ENCODE measurements at places on chromosomes 12 and 14.

DNA sequence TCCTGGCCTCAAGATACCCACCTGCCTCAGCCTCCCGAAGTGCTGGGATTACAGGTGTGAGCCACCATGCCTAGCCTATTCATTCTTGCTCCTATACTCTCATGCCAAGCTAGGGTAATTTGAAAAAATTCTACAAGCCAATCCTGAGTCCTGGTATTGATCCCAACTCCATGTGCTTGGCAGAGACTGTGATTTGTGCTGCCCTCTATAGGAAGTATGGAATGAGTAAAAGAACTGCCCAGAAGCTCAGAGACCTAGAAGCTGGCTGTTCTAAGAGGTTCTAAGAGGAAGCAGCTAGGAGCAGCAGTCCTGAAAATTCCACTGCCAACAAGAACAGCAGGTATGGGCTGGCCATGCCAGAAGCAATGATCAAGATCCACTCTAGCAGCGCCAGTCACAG is 402.5 kb downstream of the PCNX1 start:
- no peak for DNase-seq

GRCh38 chr12:53601296-53601847 is 24.8 kb downstream of the ATF7 start:
- no peak for DNase-seq

- DNase-seq = no peak
These were observed 84.3 kb downstream of the TMEM30B start for GRCh38 chr14:61196792-61197191.

DNA sequence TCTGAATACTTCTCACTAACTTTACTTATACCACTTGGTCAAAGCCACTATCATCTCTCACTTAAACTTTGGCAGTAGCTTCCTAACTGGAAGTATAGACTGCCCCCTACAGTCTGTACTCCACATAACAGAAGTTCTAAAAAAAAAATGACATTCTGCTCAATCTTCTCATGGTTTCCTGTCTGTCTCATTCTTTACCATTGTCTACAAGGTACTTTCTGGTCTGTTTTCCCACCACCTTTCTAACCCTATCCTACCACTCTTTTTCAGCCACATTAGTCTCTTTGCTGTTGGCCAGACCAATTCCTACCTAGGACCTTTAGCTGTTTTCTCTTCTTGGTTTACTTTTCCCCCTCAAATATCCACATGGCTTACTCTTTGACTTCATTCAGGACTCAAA is 14.7 kb downstream of the CPSF6 start:
- no peak for DNase-seq

DNA sequence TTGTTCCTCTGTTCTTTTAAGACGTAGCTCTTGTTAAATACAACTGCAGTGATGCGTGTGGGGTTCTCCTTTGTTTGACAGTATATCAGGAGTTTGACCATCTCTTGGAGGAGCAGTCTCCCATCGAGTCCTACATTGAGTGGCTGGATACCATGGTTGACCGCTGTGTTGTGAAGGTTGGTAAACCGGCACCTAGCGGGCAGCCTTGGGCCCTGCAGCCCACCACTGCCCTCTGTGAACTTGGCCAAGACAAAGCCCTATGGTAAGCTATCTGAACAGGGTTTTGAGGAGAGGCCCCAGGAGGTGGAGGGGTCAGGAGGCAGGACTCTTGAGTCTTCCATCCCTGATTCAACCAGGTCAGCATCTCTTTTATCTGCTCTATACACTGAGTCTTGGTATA is 54.6 kb upstream of the RIC8B start:
- no peak for DNase-seq

- DNase-seq = no peak
These were observed 172.8 kb upstream of the LMNTD1 start for GRCh38 chr12:25725931-25726330.

DNA sequence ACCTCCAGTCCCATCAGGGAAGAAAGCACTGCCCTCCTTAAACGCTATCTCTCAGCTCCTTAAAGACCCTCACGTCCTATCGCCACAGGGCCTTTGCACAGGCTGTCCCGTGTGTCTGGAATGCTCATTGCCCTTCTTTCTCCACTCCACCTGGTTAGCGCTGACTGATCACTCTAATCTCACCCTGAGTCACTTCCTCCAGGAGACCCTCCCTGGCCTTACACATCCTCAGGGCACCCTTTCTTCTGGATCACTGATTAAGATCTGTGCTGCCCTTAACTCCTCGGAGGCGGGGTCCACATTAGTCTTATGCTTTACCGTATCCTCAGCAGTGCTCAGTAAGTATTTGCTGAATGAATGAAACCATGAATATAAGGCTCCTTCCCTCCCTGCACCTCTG is 94.7 kb downstream of the SYNE3 start:
- no peak for DNase-seq

GRCh38 chr12:32651956-32652210 is 27.2 kb upstream of the DNM1L start:
- no peak for DNase-seq

DNA sequence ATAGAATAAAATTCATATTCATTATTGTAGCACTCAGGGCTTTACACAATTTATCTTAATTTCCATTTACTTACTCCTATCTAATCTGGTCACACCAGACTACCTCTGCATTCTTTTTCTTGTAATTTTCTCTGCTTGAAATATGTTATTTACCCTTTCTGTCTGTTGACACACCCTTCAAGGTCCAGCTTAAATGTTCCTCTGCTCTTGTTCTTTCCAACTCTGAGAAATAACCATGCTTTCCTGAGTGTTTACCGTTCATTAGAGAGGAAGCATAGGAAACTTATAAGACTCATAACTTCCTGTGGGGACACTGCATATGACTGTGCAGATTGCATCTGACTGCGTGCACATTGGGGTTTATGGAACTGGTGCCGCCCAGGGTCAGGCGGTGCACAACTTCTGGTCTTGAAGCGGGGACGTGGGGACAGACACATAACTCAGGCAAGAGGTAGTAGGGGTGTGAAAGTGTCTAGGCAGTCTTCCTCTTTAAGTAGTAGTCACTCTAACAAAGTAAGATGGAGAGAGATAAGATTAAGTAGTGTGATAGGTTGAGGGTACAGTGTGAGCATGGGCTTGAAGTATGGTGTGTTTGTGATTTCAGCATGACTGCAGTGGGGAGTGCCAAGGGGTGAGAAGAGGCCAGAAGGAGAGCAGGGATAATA is 42.6 kb upstream of the FOXJ2 start:
- DNase-seq = peak; percentile 63

- DNase-seq = peak; percentile 16
These were observed 5.9 kb downstream of the PRPF39 start for GRCh38 chr14:45089813-45090212.
